ENCODE measurements at places on chromosomes 12 and 14.
A peak's percentile ranks its signal among the peaks of the same experiment; 100 is the strongest.

GRCh38 chr12:42474391-42474790 lies 115.2 kb downstream of the PRICKLE1 start:
- DNase-seq, result no peak

- no peak for DNase-seq
Observed at GRCh38 chr12:125178222-125178621, 113.0 kb downstream of the AACS start.

GRCh38 chr14:103074729-103075367 lies 9.2 kb upstream of the LBHD2 start:
- DNase-seq, result peak; percentile 14

DNA sequence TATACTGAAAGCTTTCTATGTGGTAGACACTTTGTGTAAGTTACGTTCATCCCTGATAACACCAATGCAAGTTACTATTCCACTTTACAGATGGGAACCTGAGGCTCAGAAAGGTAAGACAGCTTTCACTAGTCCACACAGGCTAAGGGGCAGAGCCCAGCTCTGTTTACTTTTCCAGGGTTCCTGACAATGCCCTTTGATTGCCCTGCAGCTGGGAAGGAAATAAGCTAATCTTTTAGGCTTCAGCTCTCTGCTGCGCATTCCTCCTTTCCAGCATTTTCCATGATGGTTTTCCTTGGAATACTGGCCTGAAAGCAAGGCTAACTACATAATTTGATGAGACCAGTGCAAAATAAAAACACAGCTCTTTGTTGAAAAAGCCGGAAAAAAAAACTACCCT lies 185.7 kb upstream of the BTG1 start:
- DNase-seq, result no peak

GRCh38 chr14:51020024-51020710 lies 74.7 kb downstream of the TRIM9 start:
- DNase-seq, result no peak

DNA sequence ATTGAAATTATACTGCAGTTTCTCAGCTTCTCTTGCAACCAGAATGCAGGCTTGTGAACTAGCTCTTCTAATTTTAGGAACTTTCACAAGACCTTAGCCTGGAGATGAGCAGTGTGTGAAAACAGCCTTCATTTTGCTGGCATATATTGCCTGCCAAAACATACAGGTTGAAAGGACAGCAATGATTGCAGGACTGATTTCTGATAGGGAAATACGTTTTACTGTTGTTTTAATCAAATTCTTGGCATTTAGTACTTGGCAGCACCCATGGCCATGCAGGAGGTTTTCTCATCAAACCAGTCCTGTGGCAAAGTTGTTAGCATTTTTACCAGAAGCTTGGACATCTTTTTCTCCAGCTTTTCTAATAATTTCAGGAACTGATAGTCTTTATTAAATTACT lies 91.9 kb upstream of the MUCL1 start:
- DNase-seq, result no peak

Data from CD4-positive, alpha-beta T cell treated with Interleukin-12 subunit alpha and Interleukin-12 subunit beta, for 1 hour (primary cell).